ENCODE measurements at places on chromosomes 1 and 21.

DNA sequence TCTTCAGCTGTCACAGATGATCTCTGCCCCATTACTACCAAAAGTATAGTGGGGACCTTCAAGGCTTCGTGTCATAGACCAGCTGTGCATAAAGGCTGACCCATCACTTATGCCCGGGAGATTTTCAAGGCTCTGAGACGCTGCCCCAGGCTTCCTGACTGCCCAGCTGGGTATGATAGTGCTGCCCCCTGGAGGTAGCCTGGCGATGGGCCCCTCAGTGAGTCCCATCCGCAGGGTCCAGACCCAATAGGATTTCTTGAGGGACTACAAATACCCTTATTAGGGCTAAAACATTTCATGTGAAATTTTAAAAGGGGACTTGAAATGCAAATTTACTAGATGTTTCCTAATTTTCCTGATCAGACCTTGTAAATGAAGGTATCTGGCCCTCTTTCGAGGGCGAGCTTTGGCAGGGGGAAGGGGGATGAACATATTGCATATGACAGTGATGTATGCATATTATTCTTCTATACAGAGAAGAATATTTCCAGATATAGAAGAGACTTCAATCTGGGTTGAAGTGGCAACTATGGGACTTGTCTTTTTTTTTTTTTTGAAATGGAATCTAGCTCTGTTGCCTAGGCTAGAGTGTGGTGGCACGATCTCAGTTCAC, 11.7 kb upstream of the FCMR start:
- peak; percentile 91 for DNase-seq

- DNase-seq = no peak
These were observed 420.2 kb downstream of the KCTD3 start for GRCh38 chr1:215987092-215987875.

DNA sequence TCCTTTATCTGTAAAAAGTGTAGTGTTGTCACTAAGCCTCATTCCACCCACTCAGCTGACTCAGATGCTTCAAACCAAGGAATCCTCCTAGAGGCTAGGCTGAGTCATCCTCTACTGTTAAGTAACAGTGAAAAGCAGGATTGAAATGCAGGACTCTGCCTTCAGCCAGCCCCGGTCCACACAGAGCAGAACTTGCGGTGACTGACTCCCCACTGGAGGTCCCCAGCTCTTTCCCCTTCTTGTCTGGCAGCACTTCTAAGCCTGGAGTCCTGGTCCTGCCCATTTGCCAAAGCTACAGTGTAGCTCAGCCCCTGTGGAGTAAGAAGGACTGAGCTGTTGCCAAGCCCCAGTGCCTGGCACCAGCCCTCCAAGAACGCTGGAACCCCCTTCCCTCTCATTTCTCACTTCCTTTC, 1.7 kb downstream of the RAB7B start:
- peak; percentile 99 for DNase-seq

DNA sequence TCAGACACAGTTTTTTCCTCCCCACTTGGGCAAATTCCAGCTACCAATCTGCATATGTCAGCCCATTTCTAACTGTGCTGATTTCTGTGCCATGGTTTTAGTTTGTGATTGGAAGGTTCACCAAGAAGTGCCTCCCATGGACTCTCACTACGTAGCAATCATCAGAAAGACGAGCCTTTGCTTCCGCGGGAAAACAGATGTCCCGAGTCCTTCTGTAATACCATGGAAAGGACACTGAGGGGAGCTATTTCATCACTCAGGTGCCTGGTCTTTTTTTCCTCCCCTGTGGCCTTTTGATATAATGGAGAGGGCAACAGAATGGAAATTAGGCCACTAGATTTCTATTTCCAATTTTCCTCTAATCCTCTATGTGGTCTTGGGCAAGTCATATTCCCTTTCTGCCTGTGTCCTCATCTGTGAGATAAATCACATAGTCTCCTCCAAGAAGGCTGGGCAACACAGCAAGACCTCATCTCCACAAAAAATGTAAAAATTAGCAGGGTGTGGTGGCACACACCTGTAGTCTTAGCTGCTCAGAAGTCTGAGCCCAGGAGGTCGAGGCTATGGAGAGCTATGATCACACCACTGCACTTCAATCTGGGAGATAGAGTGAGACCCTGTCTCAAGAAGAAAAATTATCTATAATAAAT, 24.8 kb downstream of the LEMD1 start:
- peak; percentile 47 for DNase-seq

DNA sequence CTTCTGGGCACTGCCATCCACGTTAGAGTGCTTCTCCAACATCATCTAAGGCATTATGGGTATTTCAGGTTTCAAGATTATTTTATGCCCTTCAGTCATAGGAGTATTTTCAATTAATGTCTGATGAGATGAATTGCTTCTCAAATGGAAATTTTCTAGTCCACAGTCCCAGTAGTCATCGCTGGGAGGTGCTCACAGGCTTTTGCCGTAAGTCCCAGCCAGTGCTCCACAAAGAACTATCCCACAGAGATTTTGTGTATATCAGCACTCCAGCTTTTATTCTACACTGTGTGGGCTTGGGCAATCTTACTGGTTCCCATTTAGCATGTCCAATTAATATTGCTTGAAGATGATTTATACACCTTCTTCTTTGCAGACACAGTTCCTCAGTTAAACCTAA, 61.0 kb downstream of the SMYD2 start:
- no peak for DNase-seq

GRCh38 chr1:246121533-246121932, 385.5 kb downstream of the SMYD3 start:
- no peak for DNase-seq

GRCh38 chr1:37433171-37433570, 41.2 kb upstream of the ZC3H12A start:
- no peak for DNase-seq

DNA sequence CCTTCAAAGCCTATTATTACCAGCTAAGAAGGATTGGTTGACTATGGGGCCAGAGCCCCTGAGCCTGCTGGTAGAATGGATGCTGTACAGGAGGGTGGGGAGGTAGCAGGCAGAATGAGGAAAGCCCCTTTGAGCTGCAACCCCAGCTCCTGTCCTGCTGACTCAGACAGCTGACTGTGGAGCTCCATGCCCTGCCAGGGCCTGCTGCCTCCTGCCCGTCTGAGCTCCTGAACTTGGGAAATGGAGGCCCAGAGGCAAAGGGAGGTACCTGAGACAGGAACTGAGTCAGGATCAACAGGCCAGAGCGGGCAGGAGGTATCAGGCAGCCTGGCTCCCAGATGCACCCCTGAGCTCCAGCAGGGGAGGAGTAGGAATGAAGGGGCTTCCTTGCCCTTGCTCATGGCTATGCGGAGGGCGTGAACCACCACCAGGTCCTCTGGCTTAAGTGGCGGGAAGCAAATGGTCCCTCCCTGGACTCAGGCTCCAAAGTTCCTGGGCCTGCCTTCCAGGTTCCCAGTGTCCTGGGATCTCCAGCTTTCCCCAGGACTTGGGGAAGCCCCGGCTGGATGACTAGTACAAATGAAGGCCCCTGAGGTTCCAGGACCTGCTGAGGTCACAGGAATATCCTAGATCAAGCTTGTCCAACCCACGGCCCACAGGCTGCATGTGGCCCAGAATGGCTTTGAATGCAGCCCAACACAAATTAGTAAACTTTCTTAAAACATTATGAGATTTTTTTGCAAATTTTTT, 3.9 kb upstream of the SFN start:
- DNase-seq = no peak

GRCh38 chr1:115283681-115284146, 54.3 kb downstream of the NGF start:
- no peak for DNase-seq

GRCh38 chr1:68624233-68624632, 127.4 kb upstream of the DEPDC1 start:
- no peak for DNase-seq

GRCh38 chr1:219927956-219928790, at the start of gene SLC30A10:
Gene SLC30A10, minus strand, starts transcription at chr1:219928557. Its CDS starts 117 bp downstream, at chr1:219928440.
- no peak for DNase-seq

GRCh38 chr1:59494145-59494833, 197.4 kb downstream of the FGGY start:
- DNase-seq = peak; percentile 41

DNA sequence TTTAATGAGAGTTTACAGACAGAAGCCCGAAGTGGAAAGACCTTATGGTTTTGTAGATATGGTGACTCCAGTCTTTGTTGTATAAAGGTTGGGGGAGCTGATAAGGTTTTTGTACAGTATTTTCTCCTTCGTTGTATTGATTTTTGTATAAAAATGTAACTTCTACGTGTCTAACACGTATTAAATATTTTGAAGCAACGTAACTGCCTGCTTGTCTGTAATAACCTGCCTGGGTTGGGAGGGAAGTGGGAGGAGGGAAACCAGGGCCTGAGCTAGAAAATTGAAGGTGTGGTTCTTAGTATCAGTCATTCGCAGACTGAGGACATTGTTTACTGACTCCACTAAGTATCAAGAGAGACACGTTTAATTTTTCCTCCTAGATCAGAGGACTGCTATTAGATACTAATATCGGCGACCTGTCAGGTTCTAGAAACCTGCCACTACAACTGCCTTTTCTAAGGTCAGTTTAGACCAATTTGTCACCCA, 2.2 kb downstream of the IER5 start:
- peak; percentile 31 for DNase-seq

DNA sequence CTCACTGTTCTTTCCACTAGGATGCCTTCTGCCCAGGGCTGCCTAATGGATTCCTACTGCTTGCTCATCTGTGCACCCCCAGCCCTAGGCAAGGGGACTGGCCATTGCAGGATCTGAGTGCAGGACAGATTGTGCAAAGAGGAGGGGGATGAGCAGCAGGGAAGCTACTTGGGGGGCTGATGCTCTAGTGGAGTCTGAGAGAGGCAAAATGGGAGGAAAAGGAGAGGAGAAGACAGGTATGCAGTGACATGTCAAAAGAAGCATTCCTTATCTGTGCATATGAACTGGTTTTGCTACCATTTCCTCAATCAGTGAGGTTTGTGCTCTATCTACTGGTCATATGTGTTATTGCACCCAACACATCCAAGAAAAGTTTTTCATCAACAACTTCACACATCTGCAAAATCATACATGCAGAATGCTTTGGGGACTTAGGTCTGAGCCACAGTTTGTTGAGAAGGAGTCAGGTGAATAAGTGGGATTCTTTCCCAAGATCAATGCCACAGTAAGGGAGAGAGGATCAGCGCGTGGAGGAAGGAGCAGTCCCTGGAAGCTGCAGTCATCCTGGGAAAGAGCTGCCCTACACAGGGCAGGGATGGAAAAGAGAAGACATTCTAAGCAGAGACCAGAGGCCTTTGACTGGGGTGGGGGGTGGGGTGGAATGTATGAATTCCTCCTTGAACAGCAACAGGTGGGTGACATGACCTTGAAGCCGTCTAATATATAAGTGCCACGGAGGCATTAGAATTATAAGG, 14.4 kb downstream of the SLC5A9 start:
- peak; percentile 51 for DNase-seq

- DNase-seq = no peak
These were observed 13.8 kb downstream of the CNIH3 start for GRCh38 chr1:224629965-224630364.

- no peak for DNase-seq
These were observed 188.3 kb upstream of the CAMK1G start for GRCh38 chr1:209395169-209395568.

DNA sequence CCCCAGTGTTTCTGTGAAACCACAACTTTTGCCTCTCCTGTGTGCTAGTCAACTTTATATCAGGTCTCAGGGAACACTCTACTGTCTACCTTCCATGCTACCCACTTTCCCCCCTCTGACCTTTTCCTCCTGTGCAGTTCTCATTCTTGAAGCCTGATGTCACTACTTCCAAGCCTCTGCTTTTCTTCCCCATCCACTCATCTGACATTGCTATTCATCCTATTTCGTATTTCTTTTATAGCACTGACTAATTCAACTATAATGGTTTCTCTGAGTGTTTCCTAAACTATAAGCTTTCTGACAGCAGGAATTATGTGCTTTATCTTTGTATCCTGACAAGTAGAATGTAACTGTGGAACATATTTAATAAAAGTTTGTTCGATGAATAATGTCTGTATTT, 18.2 kb upstream of the DPH5 start:
- no peak for DNase-seq

DNA sequence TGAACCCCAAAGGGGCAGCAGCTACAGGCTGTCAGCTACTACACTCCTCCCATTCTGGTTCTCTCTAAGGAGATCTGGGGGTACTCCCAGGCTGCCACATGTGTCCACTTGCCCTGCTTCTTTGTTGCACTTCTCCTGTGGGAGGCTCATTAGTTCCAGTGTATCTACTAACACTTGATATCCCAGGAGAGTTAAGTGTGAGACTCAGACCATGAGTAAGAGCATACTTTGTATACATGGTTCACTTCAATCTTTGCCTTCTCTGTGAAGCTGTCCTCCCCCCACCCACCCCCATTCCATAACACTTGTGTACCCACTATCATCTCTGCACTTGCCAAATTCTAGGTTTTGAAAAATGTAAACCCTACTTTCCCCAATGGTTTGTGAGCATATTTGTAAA, 34.9 kb upstream of the GADD45A start:
- no peak for DNase-seq

DNA sequence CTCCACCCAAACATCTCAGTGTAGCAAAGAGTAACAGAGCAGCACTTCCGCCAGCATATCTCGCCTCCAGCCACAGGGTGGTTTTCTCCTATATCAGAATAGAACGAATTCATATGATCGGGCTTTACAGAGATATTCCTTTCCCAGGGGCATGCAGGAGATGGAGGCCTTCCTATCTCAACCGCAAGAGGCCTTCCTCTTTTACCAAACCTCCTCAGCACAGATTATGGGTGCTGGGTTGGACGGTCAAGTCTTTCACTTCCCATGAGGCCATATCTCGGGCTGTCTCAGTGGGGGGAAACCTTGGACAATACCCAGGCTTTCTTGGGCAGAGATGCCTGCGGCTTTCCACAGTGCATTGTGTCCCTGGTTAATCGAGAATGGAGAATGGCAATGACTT, 65.8 kb downstream of the OVGP1 start:
- no peak for DNase-seq

- DNase-seq = peak; percentile 82
These were observed 14.3 kb upstream of the MUL1 start for GRCh38 chr1:20521960-20522861.

DNA sequence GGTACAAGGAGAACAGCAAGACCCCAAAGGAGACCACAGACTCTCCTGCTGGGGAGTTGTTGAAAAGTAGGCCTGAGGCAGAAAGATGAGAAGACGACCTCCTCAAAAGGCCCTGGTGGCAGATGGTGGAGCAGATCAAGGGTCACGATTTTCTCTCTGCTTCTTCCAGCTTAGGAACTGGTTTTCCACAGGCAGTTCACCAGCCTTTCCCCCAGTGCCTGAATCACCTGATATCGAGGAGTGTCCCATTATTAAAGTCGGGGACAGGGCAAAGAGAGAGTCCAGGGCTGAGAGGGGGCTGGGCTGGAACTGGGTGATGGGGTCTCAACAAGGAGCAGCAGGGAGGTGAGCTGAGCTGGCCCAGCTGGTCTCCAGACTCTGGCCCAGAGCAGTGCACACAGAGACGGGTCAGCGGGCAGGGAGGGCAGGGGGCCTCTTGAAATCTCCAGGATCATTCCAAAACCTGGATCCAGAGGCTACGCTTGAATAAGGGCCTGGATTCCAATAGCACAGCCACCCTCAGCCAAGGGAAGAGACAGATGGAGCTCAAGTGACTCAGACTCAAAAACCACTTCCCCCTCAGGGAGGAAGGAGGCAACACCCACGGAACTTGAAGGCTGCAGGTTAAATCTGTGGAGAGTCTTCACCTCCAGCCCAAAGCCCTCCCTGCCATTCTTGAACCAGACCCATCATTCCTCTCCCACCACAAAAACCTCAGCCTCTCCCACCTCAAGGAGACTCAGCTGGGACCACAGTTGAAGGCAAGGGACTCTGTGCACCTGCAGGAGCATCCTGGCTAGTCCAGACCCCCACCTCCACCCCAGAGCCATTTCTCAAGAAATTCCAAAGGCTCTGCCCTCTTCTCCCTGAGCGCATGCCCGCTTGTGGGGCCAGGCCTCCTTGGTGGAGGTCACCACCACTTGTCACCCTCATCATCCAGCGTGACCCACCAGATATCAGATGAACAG, at the start of gene S100A5:
Gene S100A5, minus strand, starts transcription at position 541 of the 968 bp plus-strand sequence. CDS start 743 bp downstream, outside the sequence.
- DNase-seq = peak; percentile 84
